NCI-H510A treated with DMSO at 0.1 percent for 48 hours (cell line): ENCODE measurements at places on chromosomes 16 and 17.
A peak's percentile ranks its signal among the peaks of the same experiment; 100 is the strongest.

DNA sequence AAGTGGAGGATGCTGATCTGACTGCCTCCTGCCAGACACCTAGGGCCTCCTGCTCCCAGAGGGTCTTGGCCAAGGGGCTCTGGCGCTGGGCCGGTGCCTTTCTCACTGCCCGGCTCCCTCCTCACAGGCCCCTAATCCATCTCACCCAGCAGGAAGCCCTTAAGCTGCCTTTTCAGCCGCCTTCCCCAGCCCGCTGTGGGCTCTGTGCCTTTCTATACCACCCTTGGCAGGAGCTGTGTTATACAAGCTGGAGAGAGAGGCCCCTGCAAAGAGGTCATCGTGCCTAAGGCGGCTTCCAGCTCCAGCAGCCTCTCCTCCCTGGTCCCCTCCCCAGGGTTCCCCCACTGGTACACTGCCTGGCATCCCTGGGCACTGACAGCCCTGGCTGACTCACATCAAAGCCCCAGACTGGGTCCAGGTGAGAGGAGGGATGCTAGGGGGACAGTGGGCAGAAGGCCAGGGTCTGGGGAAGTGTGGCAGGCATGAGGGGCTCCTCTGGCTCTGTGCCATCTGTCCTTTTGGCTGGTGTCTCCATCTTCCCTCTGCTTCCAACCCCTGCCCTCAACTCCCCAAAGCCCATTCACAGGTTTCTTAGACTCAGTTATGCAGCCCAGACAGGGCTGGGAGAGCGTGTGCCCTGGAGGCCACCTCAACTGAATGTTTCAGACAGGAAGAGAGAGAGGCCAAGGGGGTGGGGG is 15.3 kb upstream of the FZD2 start:
- no peak for DNase-seq

GRCh38 chr16:10969615-10970014 is 25.3 kb downstream of the CLEC16A start:
- no peak for DNase-seq

GRCh38 chr17:43573579-43574321 is 27.6 kb upstream of the ETV4 start:
- DNase-seq = no peak

DNA sequence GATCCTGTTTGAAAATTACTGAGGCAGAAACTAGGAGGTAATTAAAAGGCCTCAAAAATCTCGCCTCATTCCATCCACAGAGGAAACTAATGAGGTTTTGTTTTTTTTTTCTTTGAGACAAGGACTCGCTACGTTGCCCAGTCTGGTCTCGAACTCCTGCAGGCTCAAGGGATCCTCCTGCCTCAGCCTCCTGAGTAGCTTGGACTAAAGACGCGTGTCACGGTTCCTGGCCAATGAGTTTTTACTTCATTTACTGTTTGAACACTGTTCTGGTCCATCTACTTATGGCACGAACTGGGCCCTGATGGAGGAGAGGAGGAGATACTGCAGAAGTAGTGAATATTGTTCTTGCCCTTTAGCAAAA is 600 bp upstream of the BLTP2 start:
- no peak for DNase-seq

- DNase-seq = no peak
These were observed 19.5 kb downstream of the SOCS3 start for GRCh38 chr17:78340183-78340955.

- DNase-seq = no peak
These were observed 22.0 kb downstream of the SP2 start for GRCh38 chr17:47918006-47918405.

- DNase-seq = no peak
These were observed 141.1 kb downstream of the MSI2 start for GRCh38 chr17:57397402-57397801.

DNA sequence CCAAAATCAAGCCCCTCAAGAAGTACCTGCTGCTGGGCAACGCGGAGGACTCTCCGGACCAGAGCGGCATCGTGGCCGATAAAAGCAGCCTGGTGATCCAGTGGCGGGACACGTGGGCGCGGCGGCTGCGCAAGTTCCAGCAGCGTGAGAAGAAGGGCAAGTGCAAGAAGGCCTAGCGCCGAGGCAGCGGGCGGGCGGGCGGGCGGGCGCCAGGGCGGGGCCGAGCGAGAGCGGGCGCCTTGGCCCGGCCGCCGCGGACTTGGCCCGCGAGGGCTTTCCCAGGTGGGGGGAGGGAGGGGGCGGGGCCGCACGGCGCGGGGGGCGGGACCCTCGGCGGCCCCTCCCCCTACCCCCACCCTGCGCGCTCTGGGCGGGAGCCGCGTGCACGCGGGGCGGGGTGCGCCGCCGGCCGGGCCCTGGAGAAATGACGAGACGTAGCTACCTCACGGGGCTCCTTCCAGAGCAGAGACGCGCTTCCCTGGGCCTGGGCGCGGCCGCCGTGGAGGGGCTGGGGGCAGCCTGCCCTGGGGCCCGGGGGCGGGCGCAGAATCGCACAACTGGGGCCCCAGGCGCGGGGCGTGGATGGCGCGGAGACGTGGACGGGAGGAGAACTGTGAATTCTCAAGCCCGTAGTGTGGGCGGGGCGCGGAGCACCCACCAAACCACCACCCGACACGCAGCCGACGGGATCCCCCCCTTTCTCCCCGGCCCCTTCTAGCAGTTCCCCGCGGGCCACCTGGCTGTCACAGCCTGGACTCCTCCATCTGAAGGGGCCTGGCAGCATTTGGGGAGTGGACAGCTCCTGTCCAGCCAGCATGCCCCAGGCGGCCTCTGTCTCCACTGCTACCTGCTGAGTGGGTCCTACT is 218.7 kb downstream of the NTN1 start:
- no peak for DNase-seq

- peak; percentile 71 for DNase-seq
These were observed at the start of gene SLC16A5 for GRCh38 chr17:75087558-75088453. Gene SLC16A5, plus strand, starts transcription at chr17:75087954. Its CDS starts 5,683 bp downstream, at chr17:75093637.

DNA sequence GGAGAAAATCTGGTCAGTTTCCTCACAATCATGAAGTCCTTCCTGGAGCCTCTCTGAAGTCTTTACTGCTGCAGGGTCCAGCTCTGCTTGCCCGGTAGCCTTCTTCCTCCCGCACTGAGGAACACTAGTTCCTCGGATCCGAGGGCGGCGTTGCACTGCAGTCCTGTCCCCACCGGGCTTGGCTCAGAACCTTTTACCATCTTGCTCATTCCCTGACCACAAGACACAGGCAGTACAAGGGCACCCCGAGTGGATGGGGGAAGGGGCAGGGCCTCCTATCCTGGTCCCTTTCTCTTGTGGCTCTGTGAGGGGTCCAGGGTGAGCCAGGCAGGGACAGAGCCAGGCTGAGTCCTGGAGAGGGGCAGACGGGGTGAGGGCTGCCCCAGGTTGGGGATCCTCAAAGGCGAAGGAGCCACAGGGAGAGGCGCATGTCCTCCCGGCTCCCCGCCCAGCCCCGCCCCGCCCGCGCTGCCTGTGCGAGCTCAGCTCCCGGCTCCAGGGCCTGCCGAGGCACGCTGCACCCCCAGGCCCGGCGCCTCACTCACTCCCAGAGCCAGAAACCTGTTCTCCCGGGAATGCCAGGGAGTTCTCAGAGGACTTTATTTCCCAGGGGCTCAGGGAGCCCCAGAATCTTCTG is 1.5 kb downstream of the FOXN1 start:
- DNase-seq = no peak

DNA sequence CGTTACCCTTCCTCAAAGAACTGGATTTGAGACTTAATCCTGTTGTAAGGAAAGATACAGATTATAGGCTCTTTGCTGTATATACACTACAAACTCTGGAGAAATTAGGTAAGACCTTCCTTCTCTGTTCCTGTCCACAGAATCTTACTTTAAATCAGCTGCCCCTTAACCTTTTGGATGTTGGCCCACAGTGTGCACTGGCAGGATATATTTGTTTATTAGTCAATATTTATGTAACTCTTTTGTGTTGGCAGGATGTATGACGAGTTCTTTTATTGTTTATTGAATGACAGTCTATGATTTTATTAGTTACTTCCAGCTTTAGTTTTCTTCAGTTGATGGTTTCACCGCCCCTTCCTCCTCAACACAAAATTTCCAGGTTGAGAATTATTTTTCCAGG is 19.7 kb downstream of the LRRC36 start:
- no peak for DNase-seq

DNA sequence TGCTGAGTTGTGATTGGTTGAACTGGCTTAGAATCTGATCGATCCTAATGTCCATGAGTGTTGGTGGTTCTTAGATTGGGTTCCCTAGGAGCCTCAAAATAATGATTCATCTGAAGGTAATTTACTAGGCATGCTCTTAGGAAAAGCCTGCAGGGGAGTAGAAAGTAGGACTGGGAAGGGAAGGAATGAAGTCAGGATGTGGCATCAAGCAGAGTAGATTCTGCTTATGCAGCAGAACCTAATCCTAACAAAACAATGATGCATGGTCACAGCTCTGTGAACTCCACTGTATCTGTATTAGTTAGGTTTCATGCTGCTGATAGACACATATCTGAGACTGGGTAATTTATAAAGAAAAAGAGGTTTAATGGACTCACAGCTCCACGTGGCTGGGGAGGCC is 132.5 kb downstream of the HS3ST2 start:
- no peak for DNase-seq

GRCh38 chr17:63423251-63423950 is 22.7 kb downstream of the CYB561 start:
- no peak for DNase-seq

DNA sequence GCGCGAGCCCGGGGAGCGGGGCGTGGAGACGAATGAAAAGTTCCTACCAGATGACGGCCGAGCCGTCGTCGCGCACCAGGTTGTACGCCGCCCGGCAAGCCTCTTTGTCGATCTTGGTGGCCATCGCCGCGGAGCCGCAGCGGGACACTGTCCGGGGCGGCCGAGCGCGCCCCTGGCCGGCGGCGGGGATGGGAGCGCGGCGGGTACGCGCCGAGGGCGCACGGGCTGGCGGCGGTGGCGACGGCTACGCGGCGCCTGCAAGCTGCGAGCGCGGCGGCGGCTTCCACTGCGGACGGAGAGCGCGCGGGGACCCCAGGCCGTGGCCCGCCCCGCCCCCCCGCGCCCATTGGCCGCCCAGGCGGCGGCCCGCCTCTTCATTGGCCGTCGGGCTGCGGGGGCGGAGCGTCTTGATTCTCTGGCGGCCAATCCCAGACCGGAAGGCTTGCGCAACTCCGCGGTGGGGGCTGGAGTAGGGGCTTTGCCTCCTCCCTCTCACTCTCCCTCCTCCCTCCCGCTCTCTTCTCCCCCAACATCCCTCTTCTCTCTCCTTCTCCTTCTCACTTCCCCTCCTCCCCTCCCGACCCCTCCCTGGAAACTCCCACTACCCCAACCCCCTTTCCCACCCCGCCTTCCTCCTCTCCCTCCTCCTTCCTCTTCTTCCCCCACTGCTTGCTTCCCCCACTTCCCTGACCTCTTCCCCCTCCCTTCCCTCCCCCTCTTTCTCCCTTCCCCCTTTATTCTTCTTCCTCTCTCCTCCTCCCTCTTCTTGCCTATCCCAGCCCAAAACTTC is at the start of gene COTL1:
TSS of gene COTL1 (minus strand) at position 288 of the 790 bp plus-strand sequence. CDS start at position 124, 164 bp downstream.
- peak; percentile 98 for DNase-seq

DNA sequence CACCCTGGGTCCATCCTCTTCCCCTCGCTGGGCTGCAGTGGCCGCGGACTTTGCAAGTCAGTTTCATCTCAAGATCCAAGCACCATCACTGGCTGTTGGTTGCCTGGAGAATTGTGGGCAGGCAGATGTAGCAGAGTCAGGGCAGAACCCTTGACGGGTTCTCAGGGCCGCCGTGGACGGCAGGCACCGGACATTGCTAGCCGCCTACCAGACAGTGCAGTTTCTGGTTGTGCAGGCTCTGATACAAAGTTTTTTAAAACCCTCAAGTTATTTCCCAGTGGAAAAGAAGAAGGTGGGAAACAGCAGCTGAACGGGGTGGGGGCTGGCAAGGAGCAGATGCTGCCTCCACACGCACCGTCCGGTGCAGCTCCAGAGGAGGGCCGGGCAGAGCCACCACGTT is 3.4 kb downstream of the MAPK8IP3 start:
- DNase-seq = no peak

GRCh38 chr17:77432742-77433141 is 292.0 kb downstream of the SEC14L1 start:
- no peak for DNase-seq

- no peak for DNase-seq
These were observed 24.8 kb upstream of the SIAH1 start for GRCh38 chr16:48409839-48410632.

DNA sequence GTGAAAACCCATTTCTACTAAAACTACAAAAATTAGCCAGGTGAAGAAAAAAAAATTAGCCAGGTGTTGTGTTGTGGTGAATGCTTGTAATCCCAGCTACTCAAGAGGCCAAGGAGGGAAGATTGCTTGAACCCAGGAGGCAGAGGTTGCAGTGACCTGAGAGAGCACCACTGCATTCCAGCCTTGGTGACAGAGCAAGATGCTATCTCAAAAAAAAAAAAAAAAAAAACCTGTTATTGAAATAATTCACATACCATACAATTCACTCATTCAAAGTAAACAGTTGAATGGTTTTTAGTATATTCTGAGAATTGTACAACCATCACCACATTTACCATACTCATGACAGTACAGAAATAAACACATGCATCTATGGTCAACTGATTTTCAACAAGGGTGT is 31.0 kb downstream of the ZNRF1 start:
- no peak for DNase-seq

- DNase-seq = no peak
These were observed 116.0 kb upstream of the SOX9 start for GRCh38 chr17:72004611-72005331.

DNA sequence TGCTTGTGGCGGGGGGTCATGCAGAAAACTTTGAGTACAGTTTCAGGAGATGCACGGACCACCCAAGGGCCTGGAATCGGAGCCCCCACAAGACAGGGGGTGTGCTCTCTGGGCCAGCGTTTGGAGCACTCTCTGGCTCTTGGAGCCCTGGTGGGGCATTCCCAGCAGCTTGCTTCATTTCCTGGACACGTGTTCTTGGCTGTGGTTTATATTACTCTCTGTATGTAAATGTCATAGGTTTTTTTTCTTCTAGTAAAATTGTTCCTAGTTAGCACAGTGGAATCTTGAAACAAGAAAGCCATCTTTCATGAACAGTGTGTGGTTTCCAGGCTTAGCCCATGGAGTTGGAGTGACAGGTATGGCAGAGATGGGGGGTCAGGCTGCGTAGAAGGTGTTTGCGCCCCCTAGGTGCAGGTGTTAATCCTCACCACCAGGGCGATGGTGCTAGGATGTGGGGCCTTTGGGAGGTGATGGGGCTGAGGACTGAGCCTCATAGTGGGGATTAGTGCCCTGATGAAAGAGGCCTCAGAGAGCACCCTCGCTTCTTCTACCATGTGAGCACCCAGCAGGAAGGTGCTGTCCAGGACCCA is 79.8 kb downstream of the JPH3 start:
- no peak for DNase-seq

DNA sequence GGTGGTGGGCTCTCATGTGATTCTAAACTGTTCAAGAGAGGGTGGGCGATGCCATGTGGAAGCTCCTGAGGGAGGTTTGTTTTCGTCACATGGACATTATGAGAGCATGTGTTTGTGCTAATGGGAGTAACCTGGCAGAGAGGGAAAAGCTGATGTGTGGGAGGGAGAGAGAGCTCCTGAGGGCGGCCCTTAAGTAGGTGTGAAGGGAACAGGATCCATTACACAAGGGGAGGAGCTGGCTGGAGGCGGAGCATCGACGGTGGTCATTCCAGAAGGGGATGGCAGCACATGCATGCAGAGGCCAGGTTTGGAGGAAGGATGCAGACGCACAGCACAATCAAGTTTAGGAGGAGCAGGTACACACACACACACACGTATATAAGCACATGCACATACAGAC is 197.5 kb downstream of the RPTOR start:
- DNase-seq = peak; percentile 25
